ENCODE measurements at places on chromosomes 5 and 9.

DNA sequence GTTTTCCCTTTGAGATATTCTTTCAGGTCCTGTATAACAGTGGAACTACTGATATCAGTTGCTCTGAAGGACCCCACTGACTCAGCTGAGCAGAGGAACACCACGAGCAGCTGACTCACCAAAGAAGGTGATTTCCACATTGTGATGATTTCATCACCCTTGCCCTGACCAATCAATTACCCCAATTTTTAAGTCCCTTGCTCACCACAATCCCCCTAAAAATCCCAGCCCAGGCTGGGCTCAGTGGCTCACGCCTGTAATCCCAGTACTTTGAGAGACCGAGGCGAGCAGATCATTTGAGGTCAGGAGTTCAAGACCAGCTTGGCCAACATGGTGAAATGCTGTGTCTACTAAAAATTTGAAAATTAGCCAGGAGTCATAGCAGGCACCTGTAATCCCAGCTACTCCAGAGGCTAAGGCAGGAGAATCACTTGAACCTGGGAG is 125.3 kb upstream of the ABCA1 start:
- DNase-seq: peak; percentile 95

DNA sequence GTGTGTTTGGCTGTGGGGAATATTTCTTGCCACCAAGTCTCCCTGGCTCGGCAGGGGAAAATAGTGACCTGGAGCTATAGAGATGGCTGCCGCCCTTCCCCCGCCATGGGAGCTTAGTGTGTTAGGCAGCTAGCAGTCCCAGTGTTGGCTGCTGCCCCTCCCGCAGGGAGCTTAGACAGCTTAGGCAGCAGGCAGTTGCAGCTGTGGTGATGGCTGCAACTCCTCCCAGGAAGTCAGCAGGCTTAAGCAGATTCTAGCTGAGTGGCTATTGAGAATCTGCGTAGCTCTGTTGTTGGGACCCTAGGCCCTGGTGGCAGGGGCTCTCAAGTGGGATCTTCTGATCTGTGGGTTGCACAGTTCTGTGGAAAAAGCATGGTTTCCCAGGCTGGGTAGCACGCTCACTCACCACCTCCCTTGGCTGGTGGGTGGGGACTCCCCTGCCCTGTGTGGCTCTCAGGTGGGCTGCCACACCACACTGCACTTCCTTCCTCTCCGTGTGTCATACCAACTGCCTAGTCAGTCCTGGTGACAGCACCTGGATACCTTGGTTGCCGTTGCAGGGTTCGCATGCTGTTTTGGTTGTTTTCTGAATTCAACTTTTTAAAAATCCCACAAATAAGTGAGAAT is 9.3 kb downstream of the OR1N2 start:
- no peak for DNase-seq

GRCh38 chr5:75736273-75736672 is 19.0 kb upstream of the POC5 start:
- no peak for DNase-seq

DNA sequence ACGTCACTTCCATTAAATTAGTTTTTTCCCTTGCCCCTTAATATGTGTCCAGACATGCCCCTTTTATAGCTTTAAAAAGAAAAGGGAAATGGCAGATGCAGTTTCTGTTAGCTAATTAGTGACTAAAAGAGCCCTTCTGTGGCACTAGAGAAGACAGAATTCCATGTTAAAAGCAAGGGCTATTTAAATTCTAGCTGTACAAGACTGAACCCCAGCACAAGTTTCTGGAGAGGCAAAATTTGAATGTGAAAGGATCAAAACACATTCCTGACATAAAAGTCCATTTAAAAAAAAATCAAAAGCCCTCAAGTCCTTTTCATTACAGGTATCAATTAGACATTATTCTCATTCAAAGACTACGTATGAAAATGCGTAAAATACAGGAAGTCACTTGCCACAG is 78.7 kb downstream of the HAPLN1 start:
- no peak for DNase-seq

GRCh38 chr9:87118594-87118993 is 171.3 kb upstream of the GAS1 start:
- DNase-seq: no peak

DNA sequence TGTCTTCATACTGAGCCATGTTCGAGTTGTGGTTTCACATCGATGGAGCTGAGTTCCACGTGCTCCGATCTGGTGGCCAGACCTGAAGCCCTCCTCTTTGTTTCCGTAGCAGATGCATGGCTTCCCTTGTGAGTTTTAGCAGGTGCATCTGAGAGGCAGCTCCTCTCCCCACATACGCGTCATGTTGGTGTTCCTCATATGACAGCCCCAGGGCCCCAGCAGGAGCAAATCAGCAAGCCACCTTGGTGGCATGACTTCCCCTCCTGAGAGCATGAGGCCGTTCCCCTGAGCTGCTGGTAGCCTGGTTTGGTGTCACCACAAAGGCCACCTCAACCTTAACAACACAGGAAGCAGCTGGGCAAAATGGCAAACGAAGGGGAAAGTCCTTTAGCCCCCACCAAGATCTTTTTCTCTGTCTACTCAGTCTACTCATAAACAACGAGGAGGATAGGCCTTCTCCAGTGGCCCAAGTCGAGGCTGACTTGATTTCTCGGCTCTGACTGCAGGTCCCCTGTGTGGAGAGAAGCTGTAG is 5.9 kb downstream of the CYFIP2 start:
- peak; percentile 30 for DNase-seq

GRCh38 chr5:111415053-111415452 is 97.3 kb downstream of the STARD4 start:
- no peak for DNase-seq

DNA sequence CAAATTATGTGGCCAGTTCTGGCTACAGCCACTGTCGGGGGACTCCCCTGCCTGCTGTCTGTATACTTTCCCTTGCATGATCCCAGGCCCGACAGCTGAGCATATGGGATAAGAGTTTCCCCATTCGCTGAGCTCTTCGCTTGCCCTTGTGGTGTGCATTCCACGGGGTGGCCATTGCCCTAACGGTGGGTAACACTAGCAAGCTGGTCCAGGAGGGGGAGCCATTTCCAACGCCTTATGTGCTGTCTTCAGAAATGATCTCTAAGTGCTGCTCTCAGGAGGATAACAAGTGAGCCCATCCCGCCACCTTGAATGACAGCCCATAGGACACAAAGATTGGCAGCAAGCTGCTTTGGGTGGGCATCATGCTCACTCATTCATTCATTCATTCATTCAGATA is 190.9 kb downstream of the FSTL4 start:
- DNase-seq: peak; percentile 15

DNA sequence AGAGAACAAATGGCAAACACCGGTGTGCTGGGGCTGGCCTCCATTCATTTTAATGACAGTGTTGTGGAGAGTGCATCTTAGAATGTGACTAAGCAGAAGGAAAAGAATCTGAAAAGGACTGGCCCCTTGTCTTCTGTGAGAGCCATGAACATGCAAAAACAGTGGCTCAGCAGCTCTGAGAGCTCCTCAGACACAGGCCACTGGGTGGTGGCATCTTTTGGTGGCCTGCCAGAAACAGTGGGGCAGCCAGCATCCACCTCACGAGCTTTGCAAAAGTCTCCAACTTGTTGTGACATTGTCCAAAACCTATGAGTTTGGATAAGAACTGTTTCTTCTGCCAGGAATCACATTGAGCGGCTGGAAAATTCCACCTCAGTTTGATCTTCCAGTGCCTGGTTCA is 233.4 kb downstream of the NR3C1 start:
- no peak for DNase-seq

GRCh38 chr9:28082671-28083070 is 509.4 kb upstream of the C9orf72 start:
- DNase-seq: no peak

DNA sequence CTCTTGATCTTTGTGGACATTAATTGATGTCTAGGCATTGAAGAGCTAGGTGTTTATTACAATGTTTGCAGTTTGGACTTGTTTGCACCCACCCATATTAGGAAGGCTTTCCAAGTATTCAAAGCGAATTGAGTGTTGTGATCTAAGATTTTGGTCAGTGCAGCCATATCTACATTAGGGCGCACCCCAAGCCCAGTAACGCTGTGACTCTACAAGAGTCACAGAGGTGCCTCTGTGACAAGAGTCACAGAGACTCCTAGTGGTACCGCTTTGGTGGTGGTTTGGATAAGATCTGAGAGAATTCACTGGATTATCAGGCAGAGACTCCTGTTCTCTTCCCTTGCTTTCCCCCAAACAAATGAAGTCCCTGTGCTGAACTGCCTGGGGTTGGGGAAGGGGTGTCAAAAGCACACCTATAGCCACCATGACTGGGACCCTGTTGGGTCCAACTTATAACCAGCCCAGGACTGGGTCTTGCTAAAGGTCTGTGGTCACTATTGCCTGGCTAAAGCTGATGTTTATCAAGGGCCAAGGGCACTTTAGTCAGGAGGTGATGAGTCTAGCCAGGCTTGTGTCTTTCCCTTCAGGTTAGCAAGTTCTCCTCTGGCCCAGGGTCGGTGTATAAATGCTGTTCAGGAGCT is 114.1 kb upstream of the RIOK2 start:
- peak; percentile 28 for DNase-seq

- peak; percentile 83 for DNase-seq
These were observed 18.8 kb downstream of the NANS start for GRCh38 chr9:98075332-98075805.

DNA sequence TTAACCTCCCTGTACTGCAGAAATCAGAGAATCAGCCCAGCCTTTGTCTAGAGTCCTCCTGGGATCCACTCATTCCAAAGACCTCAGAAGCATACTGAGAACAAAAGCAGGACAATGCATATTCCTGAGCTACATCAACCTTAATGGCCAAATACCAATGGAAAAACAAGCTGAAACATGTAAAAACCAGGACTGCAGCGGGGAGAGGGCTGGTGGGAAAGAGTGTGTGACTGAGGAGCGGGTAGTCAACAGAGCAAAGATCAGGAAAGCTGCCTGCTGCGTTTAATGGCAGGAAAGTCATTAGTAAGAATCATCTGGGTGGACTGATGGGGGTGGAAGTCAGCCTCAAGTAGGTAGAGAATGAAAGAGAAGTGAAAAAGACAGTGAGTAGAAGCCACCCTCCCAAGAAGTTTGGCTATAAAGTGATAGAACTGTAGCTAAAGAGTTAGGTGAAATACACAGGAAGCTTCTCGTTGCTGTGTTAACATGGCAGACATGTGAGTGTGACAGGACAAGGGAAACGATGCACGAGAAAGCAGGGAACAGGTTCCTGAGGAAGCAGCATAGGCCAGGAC is 88.1 kb downstream of the OTULIN start:
- DNase-seq: no peak

- DNase-seq: no peak
These were observed 2.3 kb downstream of the TGFBI start for GRCh38 chr5:136030956-136031611.

- DNase-seq: peak; percentile 38
These were observed 50.9 kb upstream of the CEMIP2 start for GRCh38 chr9:71819115-71819739.

DNA sequence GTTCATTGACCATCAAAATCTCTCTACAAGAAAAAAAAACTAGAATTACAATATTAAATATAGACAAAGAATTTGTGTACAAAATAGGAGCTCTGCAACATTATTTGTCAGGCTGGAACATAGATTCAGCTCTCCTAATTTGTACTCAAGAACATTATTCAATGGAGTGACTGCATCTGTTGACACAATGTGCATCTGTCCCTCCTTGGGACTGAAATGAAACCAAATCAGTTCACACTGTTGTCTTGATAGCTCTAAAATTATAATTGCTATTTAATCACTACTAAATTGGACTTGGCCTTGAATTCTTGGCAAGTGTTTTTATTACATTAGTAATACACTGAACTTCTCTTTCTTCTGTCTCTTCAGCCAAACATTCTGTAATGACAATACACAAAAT is 47.7 kb downstream of the FTMT start:
- DNase-seq: no peak

GRCh38 chr9:131469356-131469755 is 33.4 kb upstream of the POMT1 start:
- no peak for DNase-seq

DNA sequence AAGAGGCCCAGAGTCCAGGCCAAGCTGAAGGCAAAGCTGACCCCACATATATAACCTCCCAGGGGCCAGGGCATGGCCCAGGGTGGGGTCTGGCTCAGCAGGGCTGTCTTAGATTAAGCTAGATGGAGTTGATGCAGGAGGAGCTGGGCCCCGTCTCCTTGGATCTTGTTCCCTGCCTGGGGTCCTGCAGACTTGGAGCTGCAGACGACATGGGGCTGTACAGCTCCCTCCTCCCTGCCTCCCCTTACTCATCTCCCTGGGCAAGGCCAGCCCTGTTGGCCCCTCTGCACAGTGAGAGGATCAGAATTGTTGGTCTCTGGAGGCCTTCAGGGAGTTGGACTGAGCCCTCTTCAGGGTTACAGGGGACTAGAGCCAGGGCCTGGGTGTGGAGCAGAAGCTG is 134.9 kb downstream of the RGS3 start:
- no peak for DNase-seq

GRCh38 chr9:126371007-126371870 is 44.6 kb downstream of the MVB12B start:
- DNase-seq: no peak

- DNase-seq: no peak
These were observed 340.8 kb downstream of the FGF10 start for GRCh38 chr5:44048276-44048984.

DNA sequence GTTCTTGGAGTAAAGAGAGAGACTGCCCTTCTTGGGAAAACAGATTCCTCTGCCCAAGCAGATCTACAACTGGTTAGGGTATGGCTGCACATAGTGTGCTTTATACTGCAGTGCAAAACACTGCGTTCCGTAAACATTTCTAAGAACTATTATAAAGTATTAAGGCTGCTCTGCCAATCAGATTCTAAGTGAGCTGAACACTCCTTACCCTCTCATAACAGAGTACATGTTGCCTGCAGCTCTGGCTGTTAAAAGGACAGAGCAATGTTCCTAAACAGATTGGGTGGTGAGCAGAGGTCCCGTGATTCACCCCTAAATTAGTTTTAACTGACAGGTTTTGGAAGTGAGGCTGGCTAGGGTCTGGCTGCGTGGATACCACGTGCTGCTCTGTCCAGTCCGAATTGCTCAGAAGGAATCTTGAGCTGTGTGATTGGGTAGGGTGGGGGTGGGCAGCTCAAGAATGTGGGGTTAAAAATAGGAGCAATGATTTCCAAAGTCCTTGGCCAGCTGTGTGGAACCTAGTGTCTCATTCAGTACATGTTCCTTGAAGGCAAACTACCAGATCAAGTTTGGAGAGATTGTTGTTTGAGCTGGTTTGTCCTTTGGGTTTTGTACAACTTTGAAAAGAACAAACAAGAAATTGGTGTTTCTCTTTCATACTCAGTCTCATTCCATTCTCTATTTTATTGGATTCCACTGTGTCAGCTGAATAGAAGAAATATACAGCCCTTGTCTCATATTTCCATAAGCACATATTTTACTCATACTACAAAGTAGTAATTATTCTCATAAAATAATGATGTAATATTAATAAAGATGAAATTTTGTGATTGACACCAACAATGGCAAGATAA is 497.6 kb upstream of the CD180 start:
- peak; percentile 16 for DNase-seq

DNA sequence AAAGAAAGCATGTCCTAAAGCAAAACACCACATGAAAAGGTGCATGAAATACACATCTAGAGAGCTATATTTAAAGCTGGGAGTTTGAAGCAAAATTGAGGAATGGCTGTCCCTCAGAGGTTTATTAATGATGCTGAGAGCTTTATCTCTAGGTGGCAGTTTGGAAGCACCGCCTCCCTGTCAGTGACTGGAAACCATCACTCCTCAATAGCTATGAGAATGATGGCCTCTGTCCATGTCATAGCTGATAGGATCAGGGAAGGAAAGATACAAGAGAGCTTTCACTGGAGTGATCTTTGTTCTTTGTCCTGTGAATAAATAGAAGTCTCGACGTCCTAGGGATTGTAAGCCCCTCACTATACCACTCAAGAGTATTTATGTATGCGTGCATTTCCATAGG is 110.5 kb downstream of the NUDT12 start:
- DNase-seq: no peak

- no peak for DNase-seq
These were observed 17.7 kb upstream of the LRRC14B start for GRCh38 chr5:173392-174290.

Measured in kidney tubule cell (primary cell).